ENCODE measurements at places on chromosomes 11 and 22.

GRCh38 chr11:106471276-106471675 lies 393.8 kb downstream of the AASDHPPT start:
- no peak for DNase-seq

GRCh38 chr22:24421428-24421931 lies 5.9 kb upstream of the ADORA2A start:
- no peak for DNase-seq

DNA sequence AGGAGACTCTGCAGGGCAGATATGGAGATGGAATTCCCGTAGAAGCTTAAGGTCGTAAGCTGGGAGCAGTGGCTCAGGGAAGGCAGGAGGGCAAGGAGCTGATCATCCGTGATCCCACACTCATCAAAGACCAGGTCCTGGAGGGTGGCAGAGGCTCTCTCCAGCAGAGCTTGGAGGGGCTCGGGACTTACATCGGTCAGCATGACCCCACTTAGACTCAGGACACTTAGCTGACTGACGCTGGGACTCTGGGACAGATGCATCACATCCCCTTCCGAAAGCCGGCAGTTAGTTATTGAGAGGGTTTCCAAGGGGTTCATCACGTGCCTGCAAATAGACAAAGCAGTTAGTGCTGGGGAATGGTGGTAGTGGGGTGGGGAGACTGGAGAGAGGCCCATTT lies 10.7 kb downstream of the PRAME start:
- DNase-seq, result no peak

GRCh38 chr11:116712428-116712827 lies 60.4 kb downstream of the BUD13 start:
- no peak for DNase-seq

DNA sequence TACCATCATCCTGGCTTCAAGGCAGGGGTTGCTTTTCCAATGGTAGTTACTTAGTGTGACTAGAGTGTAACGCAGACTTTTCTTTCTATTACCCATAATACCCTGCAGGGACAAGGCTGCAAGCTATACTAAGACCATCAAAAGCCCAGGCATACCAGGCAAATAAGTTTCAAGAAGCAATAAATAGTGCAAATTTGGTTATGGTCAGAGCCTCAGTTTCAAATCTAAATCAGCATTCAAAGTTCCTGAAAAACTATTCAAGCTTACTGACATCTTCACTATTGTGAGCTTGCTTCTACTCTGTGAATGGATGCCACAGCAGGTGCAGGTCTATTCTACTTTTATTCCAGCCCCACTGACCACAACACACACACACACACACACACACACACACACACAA lies 2.5 kb upstream of the HBB start:
- DNase-seq, result no peak

GRCh38 chr11:41775296-41775695 lies 315.8 kb upstream of the LRRC4C start:
- no peak for DNase-seq

Measured in HFFc6 (cell line).